ENCODE measurements at places on chromosomes 13 and 19.
A peak's percentile ranks its signal among the peaks of the same experiment; 100 is the strongest.

DNA sequence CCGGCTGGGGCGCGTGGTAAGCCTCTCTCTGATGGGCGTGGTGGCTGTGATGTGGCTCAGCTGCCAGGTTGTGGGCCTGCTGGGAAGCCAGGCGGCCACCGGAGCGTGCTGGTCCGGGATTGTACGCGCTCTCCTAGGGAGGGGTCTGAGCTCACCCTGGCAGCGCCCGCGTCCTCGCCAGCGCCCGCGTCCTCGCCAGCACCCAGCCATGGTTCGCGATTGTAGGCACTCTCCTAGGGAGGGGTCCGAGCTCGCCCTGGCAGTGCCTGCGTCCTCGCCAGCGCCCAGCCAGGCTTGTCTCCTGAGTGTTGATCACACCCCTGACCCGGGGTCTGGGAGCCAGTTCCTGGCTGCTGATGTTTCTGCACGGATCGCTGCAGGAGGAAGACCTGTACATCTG is 13.8 kb downstream of the ADAT3 start:
- no peak for DNase-seq

GRCh38 chr19:10915130-10916091 is 13.0 kb downstream of the YIPF2 start:
- no peak for DNase-seq

- no peak for DNase-seq
Measured at GRCh38 chr13:43787997-43788396, 1.2 kb upstream of the ENOX1 start.

DNA sequence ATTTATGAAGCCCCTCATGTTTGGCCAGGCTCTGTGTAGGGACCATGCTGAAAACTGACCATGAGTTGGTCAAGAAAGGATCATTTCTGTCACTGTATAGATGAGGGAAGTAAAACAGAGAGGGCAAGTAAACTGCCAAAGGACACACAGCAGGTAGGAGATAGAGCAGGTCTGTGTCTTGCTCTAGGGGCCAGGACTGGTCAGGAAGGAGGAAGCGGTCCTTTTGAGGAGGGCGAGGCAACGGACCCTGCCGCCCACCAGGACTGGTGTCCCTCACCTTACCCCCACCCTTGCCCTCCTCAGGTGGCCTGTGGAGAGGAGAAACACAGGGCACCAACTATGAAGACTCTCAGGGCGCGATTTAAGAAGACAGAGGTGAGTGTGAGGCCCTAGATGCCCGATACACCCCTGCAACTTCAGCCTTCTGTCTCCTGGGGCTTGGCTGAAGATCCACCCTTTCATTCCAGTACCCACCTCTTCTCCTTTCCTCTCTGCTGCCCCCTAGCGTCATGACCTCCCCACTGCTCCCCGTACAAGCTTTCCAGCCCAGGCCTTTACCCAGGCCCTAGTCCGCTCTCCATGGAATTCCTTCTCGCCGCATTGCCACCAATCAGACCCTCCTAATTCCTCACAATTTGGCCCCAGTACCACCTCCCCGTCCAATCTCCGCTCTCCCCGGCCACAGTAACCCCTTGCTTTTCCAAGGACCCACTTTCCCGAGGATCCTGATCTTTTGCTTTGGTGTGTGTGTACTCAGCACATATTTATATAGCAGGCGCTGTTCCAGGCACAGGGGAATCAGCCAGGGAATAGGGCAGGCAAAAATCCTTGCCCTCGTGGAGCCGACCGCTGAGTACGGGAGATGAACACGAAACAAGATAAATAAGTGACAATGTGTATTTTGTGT is 3.9 kb downstream of the ANKRD24 start:
- DNase-seq: peak; percentile 38

DNA sequence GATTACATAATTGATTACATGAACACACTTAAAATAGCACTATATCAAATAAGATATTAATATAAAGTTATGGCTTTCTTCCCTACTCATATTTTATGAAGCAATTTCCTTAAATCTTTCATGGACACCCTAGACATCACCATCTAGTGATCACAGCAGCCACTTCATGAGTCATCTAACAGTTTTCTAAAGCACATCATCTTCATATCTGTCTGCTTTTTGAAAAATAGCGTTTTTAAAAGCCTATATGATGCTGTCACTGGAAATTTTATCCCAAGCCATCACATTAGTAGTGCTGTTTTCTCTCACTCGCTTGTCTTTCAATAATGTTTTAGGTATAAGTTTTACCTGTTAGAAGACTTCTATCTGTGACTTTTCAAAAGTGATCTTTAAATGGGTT is 326.1 kb downstream of the SLITRK6 start:
- DNase-seq: no peak

DNA sequence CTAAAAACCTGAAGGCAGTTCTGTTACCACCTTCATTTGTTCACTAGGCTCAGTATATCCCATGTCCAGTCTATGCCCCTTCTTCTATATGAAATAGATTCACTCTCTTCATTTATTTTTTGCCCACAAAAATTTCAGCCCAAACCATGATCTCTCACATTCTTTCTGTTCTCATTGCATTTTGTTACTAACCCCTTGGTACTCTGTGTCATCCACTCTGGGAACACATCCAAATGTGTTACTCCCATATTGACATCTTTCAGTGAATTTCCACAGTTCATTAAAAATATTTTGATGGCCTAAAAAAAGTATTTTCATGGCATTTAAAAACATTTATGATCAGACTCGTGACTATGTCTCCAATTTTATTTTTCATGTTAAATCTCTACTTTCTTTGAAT is 378.9 kb downstream of the SLITRK1 start:
- no peak for DNase-seq

DNA sequence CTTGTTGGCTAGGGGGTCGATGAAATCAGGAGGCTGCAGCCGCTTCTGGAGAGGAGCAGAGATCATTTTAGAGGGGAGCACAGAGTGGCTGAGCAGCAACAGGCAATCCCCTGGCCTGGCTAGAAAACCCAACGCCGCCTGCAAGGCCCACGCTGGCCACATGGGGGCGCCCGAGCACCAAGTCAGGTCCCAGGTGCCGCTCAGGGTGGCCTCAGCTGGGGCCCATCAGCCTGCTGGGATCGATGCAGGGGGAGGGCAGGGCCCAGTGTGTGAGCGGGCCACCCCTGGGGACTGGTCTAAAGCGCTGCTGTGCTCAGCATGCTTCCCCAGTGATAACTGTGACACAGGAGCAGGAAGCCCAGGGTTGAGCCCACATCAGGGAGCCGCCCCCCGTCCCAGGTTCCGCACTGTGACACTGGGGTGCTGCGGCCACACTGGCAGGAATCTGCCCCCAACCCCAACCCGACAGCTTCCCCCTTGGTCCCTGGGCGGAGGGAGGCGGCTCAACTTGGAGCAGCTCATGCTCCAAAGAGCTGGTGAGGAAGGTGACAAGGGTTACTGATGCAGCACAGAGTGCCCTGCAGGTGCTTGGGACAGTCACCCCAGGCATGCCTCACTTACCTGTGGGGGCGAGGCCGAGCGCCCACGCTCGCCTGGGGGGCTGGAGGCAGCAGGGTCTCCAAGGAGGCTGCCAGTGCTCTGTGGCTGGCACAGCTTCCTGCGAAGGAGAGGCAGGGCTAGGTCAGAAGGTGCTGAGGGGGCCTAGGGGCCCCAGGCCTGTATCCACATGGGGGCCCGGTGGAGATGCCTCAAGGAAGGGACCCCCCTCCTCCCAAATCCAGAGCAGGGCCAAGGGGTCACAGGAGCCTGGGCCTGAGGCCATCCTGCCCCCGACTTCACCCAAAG is 13.3 kb upstream of the ISYNA1 start:
- peak; percentile 32 for DNase-seq

Measured in KG1 (cell line).